Activated CD8-positive, alpha-beta memory T cell treated with anti-CD3 and anti-CD28 coated beads for 36 hours (primary cell): ENCODE measurements at places on chromosomes 11 and 22. TPM values are rescaled to one million over a fixed set of nuclear protein-coding genes. Genes with fewer than 3 reads are reported as not detected.

Gene MAPK8IP2
- total RNA-seq = 0.08 TPM

Gene IL10RA
- 62.6 TPM for total RNA-seq

Gene TRIM51
- not detected for total RNA-seq

Gene MOV10L1
- total RNA-seq = not detected

Gene ZNF215
- total RNA-seq = 1.5 TPM

Gene KCNE3
- not detected for total RNA-seq

Gene DDB1
- 312 TPM for total RNA-seq

Gene CYTH4
- total RNA-seq = 16.3 TPM
